Stomach (tissue), 19 donors: ENCODE measurements at places on chromosomes 7 and 10. TPM values are rescaled to one million over a fixed set of nuclear protein-coding genes. Genes with fewer than 3 reads are reported as not detected.

DNA sequence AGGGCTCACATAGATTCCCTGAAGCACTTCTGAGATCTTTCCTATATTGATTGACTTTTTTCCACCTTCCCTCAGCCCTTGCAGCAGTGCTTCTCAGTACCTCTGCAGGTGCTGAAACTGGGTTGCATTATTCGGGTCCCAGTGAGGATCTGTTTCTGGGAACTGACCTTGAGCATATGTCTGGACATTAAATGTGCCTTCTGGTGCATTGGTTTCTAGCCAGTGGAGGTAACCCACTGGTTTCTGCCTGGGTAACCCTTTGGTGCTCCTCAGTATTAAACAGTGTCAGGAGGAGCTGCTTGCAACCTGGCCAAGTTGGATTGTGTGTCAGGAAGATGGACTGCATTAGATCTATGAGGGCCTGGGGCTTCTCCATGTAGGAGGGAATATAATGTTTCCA, 213.3 kb upstream of the KCND2 start:
- no peaks in the 10 kb centered on the region for H3K27me3 ChIP-seq
- DNase-seq, result no peak
- no peaks in the 10 kb centered on the region for H3K4me1 ChIP-seq
- no peak overlapping the region for H3K4me3 ChIP-seq

The TCERG1L gene
- not detected for total RNA-seq

The FAM149B1 gene
- total RNA-seq, result 15.5 TPM

The ERVW-1 gene
- 0.18 TPM for total RNA-seq

The ZFAND2A gene
- 20.2 TPM for total RNA-seq

The TUBAL3 gene
- total RNA-seq, result 1.7 TPM

GRCh38 chr7:98107313-98107721, 655 bp downstream of the LMTK2 start:
- peak; percentile 28 for DNase-seq
- no peaks in the 10 kb centered on the region for H3K27me3 ChIP-seq
- no peaks in the 10 kb centered on the region for H3K36me3 ChIP-seq
- peak overlapping the region; percentile 89 for H3K27ac ChIP-seq

DNA sequence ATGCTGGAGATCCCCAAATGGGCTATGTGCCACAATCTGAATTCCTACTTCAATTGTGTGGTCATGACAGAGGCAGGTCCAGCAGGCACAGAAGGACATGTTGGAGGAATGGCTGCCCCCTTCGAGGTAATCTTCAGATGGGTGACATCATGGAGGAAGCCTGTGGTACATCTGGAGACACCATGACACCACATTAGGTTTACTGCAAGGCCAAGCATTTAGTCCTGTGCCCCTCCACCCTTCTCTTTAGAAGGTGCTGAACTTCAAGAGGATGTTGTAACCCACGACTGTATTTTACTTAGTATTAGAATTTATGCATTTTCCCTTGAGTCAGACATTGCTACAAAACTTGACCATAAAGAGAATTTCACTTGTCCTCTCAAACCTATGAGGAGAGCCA, 75.1 kb upstream of the DDC start:
- H3K27me3 ChIP-seq, result no peaks in the 10 kb centered on the region
- no peaks in the 10 kb centered on the region for H3K4me1 ChIP-seq
- no peaks in the 10 kb centered on the region for H3K36me3 ChIP-seq
- H3K4me3 ChIP-seq, result no peak overlapping the region
- no peak for DNase-seq

GRCh38 chr7:82323806-82324205, 119.8 kb downstream of the CACNA2D1 start:
- H3K27me3 ChIP-seq, result no peaks in the 10 kb centered on the region
- no peaks in the 10 kb centered on the region for H3K36me3 ChIP-seq
- peaks cover 8% of the 10 kb centered on the region for H3K4me1 ChIP-seq
- no peak overlapping the region for H3K27ac ChIP-seq
- no peak overlapping the region for H3K4me3 ChIP-seq

DNA sequence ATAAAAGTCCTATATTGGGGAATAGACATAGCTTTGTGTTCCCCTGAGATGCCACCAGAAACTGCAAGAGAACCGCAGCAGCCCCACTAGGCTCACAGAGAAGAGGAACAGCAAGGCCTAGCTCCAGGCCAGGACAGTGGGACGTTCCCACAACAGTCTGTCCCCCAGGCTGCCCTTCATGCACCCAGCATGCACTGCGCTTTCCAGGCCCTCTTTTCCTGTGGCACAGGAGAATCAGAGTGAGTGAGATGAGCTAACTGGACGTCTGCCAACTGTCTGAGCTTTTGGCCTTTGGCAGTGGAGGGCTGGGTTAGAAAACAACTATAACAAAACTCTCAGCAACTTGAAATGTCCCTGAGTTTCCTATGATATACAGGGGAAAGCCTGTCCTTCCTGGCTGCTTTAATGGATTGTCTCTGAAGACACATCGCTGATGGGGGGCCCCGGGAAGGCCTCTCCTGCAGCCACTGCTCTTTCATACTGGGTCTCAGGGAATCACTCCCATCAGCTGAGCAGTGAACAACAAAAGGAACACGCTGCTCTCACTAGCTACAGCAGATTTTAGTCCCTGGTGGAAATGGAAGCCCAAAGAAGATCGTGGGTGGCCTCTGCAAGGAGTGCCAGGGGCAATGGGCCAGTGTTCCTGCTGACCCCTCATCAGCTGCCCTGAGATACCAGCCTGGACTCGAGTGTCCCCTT, 53.5 kb downstream of the PODXL start:
- DNase-seq, result peak; percentile 69
- no peaks in the 10 kb centered on the region for H3K27me3 ChIP-seq
- peaks cover 49% of the 10 kb centered on the region for H3K4me1 ChIP-seq
- no peak overlapping the region for H3K27ac ChIP-seq
- H3K36me3 ChIP-seq, result peaks cover 12% of the 10 kb centered on the region

GRCh38 chr7:129169171-129169671, 19.2 kb upstream of the SMO start:
- peak overlapping the region; percentile 66 for H3K27ac ChIP-seq
- H3K4me1 ChIP-seq, result peaks cover 17% of the 10 kb centered on the region
- peak; percentile 54 for DNase-seq
- no peaks in the 10 kb centered on the region for H3K27me3 ChIP-seq
- peak overlapping the region; percentile 53 for H3K4me3 ChIP-seq
- no peaks in the 10 kb centered on the region for H3K36me3 ChIP-seq
